ENCODE measurements at places on chromosomes 12 and 14. TPM values are rescaled to one million over a fixed set of nuclear protein-coding genes. Genes with fewer than 3 reads are reported as not detected.

The TAS2R10 gene
- not detected for total RNA-seq

The ISCA2 gene
- 23.9 TPM for total RNA-seq

The C12orf50 gene
- under 0.01 TPM for total RNA-seq

The SLC25A21 gene
- 1.4 TPM for total RNA-seq

The CLEC2A gene
- total RNA-seq = not detected

Measured in nasal cavity respiratory epithelium epithelial cell of viscerocranial mucosa (primary cell).